ENCODE measurements at places on chromosomes 16 and 17. TPM values are rescaled to one million over a fixed set of nuclear protein-coding genes. Genes with fewer than 3 reads are reported as not detected.
A peak's percentile ranks its signal among the peaks of the same experiment; 100 is the strongest.

DNA sequence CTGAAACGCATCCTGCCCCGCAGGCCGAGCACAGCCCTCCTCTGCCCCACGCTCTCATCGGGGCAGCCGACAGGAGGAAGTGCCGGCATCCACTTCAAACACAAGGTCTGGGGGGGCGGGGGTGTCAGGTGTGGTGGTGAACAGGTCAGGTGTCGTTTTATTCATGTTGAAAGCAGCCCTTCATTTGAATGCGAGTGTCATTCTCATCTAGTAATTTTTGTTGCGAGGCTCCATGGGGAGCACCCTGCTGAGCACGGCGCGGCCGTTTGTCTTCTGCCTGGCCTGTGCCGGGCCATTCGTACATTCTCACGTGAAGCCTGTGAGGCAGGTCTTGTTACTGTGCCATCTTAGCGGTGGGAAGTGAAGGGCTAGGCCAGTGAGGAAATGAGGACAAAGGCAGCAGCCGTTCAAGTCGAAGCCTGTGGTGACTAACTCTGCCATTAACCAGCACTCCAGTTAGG, 1.9 kb downstream of the ACSF3 start:
- DNase-seq, result no peak

DNA sequence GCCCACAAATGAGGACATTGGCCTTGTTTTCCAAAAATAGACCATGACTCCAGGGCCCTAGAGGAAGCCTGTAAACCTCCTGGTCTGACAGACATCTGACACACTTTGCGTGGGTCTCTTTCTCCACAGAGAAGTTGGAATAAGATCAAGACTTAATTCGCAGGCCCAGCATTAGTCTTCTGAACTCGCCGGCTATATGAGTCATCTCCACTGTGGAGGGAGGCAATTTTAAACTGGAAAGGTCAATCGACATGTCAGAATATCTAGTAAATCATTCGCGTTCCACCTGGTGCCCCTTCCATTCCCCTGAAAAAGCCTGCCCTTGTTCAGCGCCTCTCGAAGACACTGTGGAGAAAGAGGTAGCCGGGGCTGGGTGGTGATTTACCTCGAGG, 140.1 kb downstream of the CLEC16A start:
- DNase-seq, result no peak

- DNase-seq, result no peak
Observed at GRCh38 chr16:85466304-85466700, 146.8 kb upstream of the GSE1 start.

DNA sequence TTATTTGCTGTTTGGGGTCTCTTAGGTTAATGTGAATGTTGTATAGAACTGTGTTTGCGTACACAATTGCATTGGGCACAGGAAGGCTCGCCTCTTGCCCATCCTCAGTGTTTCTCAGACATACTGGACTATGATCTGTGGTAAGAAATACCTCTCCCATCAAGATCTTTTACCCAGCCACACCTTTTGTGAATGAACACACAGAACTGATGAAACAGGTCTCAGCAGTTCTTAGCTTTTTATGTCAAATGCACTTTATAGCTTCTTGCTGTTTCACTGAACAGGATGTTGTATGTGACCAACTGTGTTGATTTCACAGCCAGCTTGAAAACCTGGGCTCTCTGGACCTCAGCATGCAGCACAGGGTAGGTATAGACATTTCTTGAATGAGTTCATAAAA, 31.5 kb downstream of the HAPSTR1 start:
- DNase-seq, result no peak

DNA sequence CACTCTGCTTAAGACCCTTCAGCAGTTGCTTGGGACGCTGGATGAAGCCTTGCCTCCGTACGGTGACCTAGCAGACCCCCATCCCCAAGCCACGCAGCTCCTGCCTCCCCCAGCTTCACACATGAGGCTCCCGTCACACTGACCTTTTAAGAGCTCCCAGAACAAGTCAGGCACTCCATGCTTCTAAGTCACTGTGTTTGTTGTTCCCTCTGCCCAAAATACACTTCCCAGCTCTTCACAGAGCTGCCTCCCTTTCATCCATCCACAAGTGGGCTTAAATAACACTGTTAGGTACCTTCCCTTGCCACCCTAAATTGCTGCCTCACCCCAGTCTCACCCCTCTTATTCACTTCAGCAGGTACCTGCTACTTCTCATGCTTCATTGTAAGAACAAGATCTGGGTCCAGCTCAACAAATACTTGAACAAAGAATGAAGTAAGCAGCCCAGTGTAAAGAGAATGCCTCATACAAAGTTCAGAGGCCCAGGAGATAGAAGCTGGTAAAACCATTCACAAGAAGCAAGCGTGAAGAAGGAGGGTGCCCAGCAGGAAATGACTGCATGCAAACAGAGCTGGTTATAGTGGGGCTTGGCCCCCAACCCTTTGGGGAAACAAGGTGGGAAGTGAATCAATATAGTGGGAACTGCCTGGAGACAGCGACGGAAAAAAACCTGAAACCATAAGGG, 5.8 kb downstream of the ZC3H7A start:
- DNase-seq, result peak; percentile 35

DNA sequence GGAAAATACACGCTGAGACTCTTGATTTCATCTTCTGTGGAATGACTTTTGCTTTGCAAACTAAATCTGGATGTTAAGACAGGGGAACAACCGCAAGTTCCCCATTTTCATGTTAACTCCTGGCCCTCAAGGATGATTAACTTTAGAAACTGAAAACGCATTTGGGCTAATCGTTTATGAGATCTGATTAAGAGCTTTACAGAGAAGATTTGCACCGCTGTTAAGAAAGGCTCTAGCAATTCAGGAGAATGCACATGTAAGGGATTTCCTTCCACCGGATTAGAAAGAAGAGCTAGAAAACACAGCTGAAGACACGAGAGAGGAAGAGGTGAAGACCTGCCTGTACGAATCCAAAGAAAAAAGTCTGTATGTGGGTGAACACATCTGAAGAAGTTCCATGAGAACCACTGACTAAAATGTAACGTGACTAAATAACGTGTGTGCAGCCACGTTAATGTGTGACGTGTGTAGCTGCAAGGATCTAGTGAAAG, 106.4 kb downstream of the YPEL2 start:
- DNase-seq, result no peak

- peak; percentile 97 for DNase-seq
Observed at GRCh38 chr17:36482611-36483504, 3.6 kb upstream of the ZNHIT3 start.

DNA sequence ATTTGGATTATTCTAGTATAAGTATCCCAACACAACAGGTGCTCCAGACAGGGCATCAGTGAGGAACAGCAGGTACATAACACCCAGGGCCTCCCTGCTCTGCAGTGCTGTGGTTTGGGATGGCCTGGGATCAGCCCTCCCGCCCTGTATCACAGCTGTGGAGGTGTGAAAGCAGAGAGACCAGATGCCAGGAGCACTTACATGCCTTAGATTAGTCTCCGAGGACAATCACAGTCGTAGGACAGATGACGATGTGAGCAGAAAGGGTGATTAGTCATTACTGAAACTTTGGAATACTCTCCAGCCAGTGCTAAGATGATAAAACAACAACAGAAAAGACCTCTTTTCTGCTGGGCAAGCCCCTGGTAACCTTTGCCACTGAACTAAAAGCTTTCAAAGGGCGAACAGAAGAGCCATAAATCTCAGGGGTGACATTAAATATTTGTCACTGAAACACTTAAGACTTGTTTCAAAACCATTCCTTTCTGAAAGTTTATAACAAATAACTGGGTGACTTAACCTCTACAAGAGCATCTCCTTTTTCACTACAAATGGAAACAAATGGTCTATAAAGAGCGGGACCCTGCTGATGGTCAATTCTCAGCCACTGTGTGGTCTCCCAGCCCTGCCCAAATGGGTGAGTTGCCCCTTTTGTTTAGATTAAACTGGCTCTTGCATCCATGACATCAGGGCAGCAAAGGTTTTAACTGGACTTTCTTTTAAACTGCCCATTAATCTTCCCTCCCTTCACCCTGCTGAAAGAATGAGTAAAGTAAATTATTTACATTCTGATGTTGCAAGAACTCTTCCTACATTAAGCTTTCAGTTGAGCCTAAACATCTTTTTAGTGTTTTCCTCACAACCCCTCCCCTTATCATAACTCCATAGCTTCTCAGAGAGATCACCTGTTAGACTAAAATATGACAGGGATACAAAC, 183.1 kb upstream of the COX10 start:
- DNase-seq, result no peak

- no peak for DNase-seq
Observed at GRCh38 chr17:38897176-38897575, 27.3 kb downstream of the LASP1 start.

GRCh38 chr17:34885076-34885475, 76.2 kb downstream of the CCT6B start:
- DNase-seq, result no peak

DNA sequence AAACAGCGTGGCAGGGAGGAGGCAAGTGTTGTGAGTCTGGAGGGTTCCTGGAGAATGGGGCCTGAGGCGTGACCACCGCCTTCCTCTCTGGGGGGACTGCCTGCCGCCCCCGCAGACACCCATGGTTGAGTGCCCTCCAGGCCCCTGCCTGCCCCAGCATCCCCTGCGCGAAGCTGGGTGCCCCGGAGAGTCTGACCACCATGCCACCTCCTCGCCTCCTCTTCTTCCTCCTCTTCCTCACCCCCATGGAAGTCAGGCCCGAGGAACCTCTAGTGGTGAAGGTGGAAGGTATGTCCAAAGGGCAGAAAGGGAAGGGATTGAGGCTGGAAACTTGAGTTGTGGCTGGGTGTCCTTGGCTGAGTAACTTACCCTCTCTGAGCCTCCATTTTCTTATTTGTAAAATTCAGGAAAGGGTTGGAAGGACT, at the start of gene CD19:
Gene CD19 (plus strand): TSS at position 171 of the 425 bp plus-strand sequence. CDS start 30 bp downstream, at position 201.
- DNase-seq, result no peak

DNA sequence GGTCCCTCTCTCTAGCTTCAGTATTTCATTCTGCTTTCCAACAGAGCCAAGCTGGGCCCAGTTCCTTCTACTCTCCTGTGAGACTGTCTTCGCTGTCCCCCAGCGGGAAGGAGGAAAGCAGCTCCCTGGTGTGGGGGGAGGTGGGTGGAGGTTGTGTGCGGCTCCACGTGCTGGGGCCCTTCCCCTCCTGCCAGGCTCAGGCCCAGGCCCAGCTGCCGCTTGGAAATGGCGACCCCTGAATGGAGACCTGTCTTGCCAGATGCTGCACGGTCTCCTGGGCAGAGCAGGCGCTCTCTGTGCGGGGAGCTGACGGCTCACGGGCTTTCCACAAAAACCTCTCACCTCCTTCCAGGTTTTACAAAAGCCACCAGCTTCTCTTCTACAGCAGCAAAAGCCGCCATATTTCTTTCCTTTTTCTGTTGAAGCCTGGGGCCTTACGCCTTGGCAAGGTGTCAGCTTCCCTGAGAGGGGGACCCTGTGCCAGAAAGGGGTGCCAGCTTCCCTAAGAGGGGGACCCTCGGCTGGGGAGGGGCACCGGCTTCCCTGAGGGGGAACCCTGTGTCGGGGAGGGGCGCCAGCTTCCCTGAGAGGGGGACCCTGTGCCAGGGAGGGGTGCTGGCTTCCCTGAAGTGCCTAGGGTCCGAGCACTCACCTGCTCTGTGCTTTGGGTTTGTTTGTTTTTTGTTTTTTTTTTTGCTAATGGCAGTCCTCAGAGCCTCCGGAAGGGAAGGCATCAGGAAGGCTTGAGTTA, 47.5 kb downstream of the ZNF778 start:
- peak; percentile 51 for DNase-seq

DNA sequence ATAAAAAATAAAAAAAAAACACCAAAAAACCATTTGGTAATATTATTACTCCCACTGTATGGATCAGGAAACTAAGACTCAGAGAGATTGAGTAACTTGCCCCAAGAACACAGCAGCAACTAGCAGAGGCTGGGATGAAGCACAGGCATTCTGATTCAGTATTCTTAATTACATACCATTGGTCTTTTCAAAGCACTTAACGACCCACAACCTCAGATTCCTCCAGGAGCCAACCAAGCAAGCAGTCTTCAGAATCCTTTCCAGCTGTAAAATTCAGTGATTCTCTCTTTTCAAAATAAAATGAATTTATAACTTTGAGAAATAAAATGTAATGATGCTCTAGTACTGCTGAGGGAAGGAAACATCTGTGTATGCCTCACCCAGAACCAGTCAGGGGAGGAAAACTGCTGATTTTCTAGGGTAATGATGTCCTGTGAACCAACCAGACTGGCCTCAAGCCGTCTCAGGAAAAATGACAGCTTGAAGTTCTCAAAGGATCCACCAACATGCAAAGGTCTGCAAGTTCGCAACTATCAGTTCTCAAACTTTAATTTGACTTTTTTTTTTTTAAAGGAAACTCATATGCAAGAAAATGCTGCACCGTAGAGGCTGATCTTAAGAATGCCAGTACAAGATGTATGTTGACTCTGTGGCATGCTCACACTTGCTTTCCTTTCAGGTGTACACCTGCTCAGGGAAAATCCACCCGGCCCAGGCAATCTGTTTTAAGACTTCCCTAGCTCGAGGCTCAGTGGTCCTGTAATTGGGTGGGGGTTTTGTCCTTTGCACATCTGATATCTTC, 9.0 kb downstream of the CUEDC1 start:
- DNase-seq, result no peak

DNA sequence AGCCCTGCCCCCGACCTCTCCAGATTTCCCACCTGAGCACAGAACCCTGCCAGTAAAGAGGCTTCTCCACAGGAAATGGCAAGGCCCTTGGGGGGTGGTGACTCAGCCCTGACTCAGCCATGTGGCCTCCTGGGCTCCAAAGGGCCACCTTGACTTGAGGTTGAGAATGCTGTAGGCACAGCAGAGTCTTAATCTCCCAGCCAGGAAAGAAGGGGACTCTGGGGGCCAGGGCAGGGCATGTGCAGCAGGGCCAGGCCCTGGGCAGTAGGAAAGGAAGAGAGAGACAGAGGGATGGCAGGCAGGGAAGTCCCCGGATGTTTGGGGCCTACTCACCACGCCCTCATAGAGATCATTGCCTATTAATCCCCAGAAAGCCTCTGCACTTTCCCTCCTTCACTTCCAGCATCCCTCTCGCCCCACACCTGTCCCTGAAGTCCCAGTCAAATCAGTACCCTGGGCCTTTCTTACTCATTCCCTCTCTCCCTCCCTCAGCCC, 4.8 kb upstream of the ITGA3 start:
- peak; percentile 36 for DNase-seq

DNA sequence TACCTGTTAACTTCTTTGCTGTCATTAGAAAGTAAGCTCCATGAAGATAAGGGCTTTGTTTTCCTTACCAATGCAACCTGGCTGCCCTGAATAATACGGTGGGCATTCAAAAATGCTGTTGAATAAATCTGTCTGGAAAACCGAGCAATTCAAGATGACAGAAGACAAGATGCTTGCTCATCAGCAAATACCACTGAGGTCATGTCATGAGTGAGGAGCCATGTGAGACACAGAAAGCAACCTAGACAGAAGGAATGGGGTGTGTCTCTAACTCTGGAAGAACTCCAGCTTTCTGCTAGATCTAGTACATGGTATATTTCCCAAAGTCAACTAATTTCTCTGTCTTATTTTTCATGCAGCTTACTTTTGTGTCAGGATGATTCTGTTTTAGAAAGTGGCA, 64.2 kb downstream of the STH start:
- no peak for DNase-seq

Gene MSRB1
- 29.7 TPM for total RNA-seq

Gene SEPHS2
- total RNA-seq, result 25.7 TPM

Gene PDIA2
- total RNA-seq, result 609 TPM
